ENCODE measurements at places on chromosomes 1 and 21.

GRCh38 chr1:62395291-62395690, 41.6 kb upstream of the USP1 start:
- no peak for DNase-seq

GRCh38 chr1:192268468-192269052, 48.2 kb upstream of the RGS21 start:
- DNase-seq, result no peak

- peak; percentile 60 for DNase-seq
Measured at GRCh38 chr1:18907021-18907916, 4.9 kb upstream of the ALDH4A1 start.

DNA sequence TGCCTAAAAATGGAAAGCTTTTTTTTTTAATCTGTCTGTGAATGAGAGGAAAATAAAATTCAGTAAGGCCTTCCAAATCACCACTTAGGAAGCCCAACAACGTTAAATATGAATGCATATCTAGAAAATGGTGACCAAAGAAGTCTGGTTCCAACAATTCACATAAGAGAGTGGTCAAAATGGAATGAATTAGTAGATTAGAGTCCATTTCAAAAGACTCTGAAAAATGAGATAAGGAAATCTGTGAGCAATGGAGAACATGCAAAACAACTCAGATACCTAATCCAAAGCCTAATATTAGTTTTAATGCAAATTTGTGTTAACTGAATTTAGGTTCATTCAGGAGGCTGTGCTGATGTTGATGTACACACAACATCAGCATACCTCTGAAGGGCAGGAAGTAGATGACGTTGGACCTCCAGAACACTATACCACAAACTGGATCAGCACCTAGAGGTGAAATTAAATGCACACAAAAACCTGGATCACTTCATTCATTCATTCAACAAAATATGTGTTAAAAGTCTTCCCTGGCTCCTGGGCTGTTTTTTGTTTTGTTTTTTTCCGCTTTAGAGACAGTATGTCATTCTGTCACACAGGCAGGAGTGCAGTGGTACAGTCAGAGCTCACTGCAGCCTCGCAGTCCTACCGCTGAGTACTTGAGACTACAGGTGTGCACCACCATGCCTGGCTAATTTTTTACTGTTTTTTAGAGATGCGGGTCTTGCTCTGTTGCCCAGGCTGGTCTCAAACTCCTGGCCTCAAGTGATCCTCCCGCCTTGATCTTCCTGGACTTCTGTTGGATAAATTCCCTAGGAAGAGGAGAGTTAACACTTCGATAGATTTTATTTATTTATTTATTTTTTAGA, 4.9 kb upstream of the BRWD1 start:
- DNase-seq, result no peak

DNA sequence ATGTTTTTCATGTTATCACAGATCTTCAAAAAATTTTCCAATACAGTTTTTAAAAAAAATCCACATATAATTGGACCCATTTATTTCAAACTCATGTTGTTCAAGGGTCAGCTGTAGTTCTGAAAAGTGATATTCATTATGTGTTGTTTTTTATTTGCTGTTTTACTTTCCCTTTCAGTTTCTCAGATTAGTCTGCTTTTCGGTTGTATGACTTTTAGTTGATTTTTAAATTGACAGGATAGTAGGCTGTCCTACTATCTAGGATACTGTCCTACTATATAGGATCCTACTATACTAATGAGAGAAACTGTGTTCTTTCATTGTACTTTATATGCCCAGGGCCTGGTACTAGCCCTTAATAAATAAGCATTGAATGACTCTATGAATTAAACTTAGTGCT, 33.6 kb upstream of the GPR52 start:
- no peak for DNase-seq

DNA sequence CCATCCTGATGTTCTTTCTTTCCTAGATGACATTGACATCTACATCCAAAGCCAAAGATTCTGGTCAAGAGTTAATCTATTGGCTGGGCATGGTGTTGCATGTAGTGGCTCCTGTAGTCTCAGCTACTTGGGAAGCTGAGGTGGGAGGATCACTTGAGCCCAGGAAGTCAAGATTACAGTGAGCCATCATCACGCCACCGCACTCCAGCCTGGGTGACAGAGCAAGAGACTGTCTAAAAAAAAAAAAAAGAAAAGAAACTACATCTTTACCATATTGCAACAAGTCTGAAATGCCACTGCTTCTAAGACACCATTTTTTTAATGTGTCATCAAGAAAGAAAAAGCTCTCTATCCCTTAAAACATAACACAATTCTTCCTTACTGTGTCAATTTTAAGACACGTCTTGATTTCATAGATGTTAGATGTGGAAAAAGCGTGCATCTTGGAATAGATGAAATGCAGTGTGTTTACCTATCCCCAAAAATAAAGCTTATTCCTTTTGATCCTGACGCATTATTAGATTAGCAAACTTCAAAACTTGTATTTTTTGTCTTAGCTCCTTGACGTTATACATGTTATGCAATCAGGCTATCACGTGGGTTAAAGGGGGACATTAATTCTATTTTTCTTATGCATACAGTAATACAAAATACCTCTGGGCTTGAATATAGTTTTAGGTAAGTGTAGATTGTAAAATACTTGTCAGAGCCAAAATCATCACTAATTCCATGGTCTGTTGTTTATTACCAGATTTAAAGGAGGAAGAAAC, 46.3 kb downstream of the ELAPOR1 start:
- DNase-seq, result no peak

- DNase-seq, result no peak
Measured at GRCh38 chr1:225928186-225929175, 4.4 kb upstream of the PYCR2 start.

DNA sequence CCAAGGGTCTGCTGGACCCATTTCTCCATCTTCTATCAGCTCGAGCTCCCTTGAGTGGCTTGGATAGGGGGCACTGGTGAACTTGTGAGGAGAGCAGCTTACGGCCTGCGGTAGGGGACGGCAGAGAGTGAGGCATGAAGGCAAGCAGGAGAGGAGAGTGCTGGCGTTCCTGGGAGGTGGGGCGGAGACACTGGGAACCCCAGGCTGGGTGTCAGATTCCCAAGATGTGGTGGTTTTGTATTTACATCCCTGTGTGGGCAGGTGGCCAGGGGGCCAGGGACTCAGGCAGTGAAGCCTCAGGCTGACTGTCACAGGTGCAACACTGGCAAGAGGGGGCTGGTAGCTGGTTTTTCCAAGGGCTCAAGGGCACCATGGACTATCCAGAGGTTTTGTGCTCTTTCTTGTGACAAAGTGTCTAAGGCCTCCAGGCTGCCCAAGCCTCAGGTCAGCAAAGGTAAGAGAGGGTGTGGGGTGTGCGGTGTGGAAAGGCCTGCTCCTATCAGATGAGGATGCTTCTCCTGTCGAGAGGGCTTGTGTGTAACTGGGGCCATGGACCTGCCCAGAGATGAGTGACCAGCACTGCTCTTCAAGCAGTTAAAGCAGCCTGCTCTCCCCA, 45.1 kb upstream of the ROR1 start:
- no peak for DNase-seq

DNA sequence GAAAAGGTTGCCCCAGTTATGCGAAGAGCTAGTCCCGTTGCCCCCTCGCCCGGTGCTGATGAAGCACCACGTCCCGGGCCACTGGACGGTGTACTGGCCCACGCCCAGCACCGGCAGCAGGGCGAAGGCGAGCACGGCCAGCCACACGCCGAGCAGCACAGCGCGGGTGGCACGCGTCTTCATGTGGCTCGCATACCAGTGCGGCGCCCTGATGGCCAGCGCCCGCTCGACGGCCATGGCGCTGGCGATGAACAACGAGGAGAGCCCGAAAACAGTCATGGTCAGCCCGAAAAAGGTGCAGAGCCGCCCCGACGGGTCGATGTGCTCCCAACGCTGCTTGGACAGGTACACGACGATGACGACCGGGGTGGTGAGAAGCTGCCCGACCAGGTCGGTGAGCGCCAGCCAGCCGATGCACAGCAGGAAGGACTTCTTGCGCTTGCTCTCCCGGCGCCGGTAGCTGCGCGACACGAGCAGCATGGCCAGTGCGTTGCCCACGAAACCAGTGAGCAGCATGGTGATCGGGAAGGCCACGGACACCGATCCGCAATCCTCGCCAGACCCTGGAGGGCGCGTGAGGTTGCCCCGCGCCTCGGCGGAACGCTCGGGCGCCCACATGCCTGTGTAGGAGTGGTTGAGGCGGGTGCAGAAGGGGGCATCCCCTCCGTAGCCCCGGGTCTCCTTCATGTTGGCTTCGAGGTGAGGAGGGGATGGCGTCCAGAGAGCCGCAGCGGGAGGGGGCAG, 553 bp downstream of the PTGER3 start:
- DNase-seq, result no peak

- no peak for DNase-seq
Measured at GRCh38 chr1:154407198-154408091, 2.3 kb downstream of the IL6R start.

- no peak for DNase-seq
Measured at GRCh38 chr1:192601143-192601542, 25.6 kb downstream of the RGS1 start.

DNA sequence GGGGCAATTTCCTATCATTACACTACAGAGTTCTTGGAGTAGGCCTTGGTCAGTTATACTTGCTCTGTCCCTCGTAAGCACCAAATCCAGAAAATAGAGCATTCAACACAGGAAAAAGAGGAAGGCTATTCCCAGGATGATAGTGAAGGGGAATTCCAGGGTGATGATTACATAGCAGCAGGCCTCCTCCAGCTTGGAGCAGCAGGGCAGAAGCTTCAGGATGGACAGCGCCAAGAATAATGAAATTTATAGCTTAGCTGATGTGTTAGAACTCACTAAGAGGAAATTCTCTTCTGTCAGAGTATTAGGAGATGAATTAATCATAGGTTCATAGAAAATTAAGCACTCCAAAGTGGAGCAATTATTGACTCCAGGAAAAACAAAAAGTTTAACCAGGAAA, 10.8 kb upstream of the SMAP2 start:
- DNase-seq, result no peak
